Activated T-cell treated with anti-CD3 and anti-CD28 coated beads for 1 hour (primary cell): ENCODE measurements at places on chromosomes 12 and 14.
A peak's percentile ranks its signal among the peaks of the same experiment; 100 is the strongest.

DNA sequence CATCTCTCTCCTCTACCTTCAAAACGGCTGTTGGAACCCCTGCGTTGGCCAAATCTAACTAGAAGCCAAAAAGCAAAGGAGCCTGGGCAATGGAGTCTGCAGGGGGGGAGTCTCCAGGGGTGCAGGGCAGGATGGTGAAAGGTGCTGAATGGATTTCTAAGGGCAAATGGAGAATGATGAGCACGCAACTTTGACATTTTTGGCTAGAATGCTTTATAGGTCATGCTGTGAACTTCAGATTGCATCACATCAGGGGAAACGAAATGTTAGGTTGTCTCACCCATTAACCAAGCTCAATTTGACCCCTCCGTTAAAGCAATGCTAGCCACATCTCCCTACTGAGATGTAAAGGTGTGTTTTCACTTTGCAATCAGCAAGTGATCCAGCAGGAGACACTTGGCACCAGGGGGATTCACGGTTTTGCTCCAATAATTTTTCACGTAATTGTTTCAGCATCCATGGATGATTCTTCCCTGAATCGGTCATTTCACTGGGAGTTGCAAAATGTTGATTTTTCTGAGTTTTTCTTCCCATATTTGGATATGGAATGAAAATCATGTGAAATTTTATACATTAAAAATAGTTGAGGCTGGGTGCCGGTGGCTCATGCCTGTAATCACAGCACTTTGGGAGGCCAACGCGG lies 78.0 kb upstream of the MDM1 start:
- DNase-seq: no peak

GRCh38 chr14:103746701-103747100 lies 31.1 kb downstream of the ZFYVE21 start:
- DNase-seq: no peak

GRCh38 chr14:45140661-45141187 lies 5.0 kb downstream of the FANCM start:
- no peak for DNase-seq

DNA sequence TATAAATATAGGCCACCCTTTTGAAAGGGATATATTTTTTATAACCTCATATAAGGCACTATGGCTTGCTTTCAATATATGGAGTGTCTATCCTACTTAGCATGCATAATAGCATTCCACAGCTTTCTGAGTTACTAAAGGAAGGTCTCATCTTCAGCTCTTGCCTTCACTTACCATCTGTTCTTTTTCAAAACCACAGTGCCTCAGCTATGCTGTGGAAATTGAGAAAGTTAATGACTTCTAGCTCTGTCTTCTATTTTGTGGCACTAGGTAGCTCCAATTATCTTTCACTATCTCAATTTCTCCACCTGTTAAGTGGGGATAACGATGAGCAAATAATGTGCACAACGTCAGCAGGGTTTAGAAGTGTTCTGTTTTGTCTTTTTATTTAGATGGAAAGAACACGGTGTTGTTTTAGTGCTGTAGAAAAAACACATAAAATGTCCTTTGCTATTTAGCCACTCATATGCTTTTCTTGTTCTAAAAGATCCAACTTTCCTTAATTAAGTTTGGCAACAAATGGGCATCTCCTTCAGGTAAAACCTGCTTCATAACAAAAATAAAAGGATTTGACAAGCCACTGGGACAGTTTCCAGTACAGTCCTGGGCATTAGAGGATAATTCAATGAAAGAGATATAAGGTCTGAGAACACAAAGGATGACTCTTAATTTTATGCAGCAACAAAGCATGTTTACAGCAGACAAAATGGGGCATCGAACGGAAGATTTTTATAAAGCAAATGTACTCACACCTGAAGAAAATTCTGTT lies 462.0 kb upstream of the SYT1 start:
- no peak for DNase-seq

DNA sequence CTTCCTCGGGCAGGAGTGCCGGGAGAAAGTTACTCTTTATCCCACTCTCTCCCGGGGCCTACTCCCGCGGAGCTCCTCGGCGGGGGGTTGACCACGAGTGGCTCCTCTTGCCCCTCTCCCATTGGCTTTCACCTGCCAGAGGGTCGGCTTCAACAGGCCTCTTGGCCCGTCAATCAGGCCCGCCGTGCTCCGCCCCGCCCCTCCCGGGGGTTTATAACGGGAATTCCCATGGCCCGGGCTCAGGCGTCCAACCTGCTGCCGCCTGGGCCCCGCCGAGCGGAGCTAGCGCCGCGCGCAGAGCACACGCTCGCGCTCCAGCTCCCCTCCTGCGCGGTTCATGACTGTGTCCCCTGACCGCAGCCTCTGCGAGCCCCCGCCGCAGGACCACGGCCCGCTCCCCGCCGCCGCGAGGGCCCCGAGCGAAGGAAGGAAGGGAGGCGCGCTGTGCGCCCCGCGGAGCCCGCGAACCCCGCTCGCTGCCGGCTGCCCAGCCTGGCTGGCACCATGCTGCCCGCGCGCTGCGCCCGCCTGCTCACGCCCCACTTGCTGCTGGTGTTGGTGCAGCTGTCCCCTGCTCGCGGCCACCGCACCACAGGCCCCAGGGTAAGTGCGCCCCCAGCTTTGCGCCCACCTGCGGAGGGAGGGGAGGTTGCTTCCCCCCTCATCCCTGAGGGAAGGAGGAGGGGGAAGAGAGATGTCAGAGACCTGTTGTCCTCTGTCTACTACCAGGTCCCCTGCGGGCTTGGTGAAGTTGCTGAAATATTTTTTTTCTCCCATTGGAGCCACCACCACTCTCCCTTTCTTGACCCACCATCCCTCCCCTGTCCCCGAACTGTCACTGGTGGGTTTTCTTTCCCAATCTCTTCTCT lies at the start of gene SMOC1:
Gene SMOC1, plus strand, starts transcription at position 242 of the 869 bp plus-strand sequence. Its CDS starts 263 bp downstream, at position 505.
- DNase-seq: no peak

DNA sequence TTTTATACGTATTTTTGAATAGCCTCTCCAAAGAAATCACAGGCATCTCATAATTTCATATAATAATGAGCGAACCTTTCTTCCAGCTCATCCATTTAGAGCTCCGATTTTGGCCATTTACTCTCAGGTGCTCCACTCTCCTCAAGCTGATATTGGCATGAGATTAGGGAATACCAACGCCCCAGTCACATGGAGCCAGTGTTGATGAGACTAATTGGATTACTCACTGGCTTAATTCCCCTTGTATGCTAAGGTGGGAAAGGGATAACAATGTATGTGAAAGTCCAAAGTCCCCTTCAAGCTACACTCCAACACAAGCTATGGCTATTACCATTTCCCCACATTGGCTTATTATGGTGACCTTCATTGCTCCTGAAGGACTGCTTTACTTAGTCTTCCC lies 76.6 kb upstream of the NAV3 start:
- DNase-seq: no peak

DNA sequence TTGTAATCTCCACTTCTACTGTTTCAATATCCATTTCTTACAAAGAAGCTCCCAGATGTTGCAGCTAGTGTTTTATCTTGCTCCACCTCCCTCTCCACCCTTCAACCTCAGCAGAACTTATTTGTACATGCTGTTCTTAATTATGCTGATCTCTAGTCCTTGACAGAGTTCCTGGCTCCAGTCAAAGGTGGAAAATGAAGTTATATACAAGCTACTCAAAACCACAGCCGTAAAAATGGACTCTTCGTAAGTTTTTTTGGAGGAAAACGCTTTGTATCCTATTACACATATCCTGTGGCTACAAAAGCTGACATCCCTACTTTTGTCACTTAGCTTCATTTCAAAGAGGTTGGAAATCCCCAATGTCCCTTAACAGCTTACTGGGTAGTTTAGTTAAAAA lies 1.3 kb downstream of the CLEC1A start:
- DNase-seq: no peak

GRCh38 chr12:6370994-6371754 lies 4.2 kb downstream of the SCNN1A start:
- no peak for DNase-seq

DNA sequence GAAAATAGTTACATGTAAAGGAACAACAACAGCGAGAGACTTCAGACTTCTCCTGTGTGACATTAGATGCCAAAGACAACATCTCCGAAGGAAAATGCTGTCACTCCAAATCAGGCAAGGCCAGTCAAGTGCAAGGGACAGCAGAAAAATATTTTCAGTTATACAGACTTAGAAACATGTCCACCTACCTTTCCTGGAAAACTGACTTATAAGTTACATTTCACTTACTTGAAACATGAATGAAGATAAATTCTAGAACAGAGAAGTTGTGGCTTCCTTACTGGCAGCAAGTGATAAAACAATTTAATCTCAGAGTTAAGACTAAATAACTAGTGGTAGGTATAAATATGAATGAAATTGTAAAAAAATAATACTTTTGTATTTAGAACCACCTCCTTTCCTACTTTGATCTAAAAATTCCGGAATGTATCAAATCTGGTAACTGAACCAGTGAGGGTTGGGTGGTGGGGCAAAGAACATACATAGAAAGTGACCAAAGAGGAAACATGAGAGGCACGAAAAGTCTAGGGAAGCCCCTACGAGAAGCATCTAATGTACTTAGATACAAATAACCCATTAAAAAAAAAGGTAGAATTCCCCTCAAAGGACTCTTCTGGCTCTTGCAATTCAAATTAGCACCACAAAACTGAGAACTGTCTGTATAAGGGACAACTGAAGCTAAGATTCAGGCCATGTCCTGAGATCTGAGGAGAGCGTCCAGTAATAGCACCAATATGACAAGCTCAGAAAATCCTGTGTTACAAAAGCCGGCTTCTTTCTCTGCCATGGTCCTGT lies 21.2 kb downstream of the MTHFD1 start:
- no peak for DNase-seq

DNA sequence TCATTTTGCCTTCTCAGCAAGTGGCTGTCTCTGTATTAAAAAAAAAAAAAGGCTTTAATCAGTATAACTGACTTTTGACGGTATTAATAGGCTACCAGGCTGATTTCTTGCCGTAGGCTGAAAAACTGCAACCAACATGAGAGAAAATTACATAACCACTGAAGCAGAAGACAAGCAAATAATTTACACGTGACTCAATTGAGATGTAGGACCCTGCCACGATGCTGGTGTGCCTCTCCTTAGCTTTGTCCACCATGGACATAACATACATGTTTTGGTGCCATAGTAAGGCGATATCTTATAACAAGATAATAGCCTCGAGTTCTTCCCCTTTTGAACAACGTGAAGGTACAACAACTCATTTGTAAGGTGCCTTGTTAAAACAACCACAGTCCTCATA lies 88.7 kb upstream of the GRIP1 start:
- DNase-seq: no peak

DNA sequence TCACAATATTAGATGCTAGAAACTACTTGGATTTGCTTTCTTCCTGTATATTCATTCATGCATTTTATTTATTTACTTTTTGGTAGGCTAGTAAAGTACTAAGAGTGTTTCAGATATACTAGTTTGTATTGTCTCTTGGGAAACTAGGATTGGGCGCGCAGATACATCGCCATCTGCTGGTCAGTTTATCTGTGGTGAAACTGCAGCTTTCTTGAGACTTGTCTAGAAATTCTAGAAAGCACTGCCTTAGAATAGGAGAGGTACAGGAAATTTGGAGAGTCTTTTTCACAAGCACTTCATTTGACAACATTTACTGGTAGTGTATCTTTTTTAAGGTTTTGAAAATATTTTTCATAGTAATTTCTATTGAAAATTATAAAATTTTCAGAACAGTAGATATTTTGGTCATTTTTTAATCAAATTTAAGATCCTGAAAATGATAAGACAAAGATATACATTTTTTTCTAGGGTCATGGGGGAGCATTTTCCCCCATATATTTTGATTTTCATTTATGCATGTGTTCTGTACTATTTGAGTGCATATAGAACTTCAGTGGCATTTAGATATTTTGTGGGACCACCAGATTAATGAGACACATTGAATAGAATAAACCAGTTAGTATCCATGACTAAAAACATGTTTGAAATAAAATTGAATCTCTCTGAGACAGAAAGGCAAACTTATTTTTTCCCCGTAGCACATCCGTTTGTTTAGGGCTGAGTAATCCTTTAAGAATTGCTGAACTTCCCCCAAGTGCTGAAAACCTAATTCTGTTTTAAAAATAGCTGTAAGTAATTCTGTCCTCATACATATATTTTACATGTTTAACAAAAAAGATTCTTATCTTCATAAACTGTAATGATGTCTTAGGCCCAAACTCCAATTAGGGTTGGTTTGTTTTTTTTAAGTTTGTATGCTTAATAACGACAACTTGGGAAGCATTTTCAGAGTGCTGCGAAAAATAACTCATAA lies 44.5 kb downstream of the SLC38A6 start:
- DNase-seq: peak; percentile 16

GRCh38 chr12:22126758-22127157 lies 80.7 kb downstream of the CMAS start:
- no peak for DNase-seq

- no peak for DNase-seq
These were observed 18.1 kb upstream of the KSR2 start for GRCh38 chr12:117986705-117987469.

DNA sequence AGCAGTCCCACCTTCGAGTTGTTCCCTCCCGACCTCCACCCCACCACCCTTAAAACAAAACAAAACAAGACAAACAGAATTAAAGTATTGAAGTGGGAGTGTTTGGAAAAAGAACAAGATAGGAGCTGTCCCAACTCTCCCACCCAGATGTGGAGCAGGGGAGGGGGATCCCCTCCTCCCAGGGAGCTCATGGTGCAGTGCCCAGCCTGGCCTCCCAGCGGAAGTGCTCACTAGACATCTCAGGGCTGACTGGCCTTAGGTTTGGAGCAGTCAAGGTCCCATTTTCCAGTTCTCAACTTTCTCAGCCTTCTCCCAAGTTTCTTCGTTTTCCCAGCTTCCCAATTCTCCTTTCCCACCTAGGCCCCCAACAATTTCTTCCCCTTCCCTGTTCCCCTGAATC lies 2.9 kb downstream of the SP7 start:
- no peak for DNase-seq

DNA sequence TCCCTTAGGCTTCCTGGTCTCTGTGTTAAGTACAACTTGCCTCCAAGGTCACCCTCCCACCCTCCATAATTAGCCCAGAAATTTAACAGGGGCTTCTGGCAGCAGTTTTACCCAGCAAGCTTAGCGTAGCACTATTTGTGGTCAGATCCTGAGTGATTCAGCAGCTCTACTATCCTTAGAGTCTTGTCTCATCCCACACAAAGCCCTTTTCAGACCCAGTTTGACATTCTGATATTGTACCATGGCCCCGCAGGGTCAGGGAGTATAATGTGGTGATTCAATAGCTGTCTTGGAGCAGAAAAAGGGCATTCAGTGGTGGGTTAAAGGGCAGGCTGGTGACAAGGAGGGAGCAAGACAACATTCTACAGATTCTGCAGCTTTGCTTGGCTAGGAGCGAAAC lies 153.8 kb upstream of the DDHD1 start:
- no peak for DNase-seq

GRCh38 chr12:95674631-95675030 lies 115.9 kb downstream of the NTN4 start:
- no peak for DNase-seq
